Amygdala (tissue), 56 donors: ENCODE measurements at places on chromosomes 12 and 14.

DNA sequence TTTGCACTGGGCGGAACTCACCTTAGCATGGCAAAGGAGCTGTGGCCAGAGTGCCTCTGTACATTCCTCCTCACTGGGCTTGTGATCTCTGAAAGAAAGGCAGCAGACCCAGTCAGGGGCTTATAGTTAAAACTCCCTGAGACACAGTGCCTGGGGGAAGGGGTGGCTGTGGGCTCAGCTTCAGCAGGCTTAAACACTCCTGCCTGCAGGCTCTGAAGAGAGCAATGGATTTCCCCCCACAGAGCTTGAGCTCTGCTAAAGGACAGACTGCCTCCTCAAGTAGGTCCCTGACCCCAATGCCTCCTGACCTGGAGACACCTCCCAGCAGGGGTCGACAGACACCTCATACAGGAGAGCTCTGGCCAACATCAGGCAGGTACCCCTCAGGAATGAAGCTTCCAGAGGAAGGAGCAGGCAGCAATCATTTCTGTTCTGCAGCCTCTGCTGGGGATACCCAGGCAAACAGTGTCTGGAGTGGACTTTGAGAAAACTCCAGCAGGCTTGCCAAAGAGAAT lies 327.5 kb upstream of the SLC16A7 start:
- DNase-seq: no peak

DNA sequence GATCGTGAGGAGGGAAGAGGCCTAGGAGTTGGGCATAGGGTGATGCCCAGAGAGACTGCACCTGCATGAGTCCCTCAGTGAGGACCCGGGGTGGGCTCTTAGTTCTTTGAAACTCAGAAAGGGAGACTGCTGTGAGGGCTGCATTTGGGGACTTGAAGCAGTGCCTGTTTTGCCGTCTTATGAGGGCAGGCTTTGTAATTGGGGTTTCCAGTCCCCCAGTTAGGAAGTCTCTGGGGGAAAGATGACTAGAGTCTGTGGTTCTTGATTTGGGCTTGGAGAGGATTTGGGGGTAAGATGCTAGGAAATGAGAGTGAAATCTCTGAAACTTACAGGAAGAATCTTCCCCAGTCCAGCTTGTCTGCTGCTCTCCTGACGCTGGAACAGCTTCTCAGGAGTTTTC lies 99.6 kb downstream of the ARF6 start:
- DNase-seq: no peak

GRCh38 chr12:64790166-64790565 lies 31.0 kb upstream of the GNS start:
- no peak for DNase-seq

- DNase-seq: no peak
These were observed 275.2 kb upstream of the CRY1 start for GRCh38 chr12:107368586-107368985.

DNA sequence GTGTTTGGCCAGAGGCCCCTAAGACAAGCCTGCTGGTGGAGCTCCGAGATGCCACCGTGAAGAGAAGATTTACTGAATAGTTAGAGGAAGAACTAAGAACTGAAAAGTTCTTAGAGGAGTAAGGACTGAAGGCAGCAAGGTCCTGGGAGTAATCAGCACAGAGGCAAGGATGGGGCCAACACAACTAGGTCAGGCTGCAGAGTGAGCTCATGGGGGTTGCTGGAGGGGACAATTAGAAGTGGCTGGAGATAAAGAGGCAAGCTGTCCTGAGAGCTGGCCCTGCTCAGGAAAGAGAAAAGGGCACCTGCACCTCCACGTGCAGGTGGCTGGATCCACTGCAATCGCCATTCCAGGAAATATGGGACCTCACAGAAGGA lies 52.7 kb downstream of the NFKBIA start:
- no peak for DNase-seq
